ENCODE measurements at places on chromosomes 2 and 18. TPM values are rescaled to one million over a fixed set of nuclear protein-coding genes. Genes with fewer than 3 reads are reported as not detected.

SLC19A3 gene
- 3.1 TPM for total RNA-seq

DLX1 gene
- total RNA-seq, result 0.88 TPM

REL gene
- 24.2 TPM for total RNA-seq

INO80C gene
- 16.9 TPM for total RNA-seq

TTC39C gene
- 32.9 TPM for total RNA-seq

XDH gene
- 0.93 TPM for total RNA-seq

POTEE gene
- total RNA-seq, result not detected

ZNF804A gene
- 21.1 TPM for total RNA-seq

LCT gene
- total RNA-seq, result not detected

INO80D gene
- total RNA-seq, result 37.1 TPM

FBXO36 gene
- total RNA-seq, result 6.3 TPM

LONRF2 gene
- total RNA-seq, result 20.6 TPM

CPS1 gene
- total RNA-seq, result 3.8 TPM

CRACDL gene
- total RNA-seq, result 4.6 TPM

GALR1 gene
- 0.16 TPM for total RNA-seq

CCL20 gene
- not detected for total RNA-seq

CPLX4 gene
- total RNA-seq, result 46.1 TPM

ITGA4 gene
- total RNA-seq, result 27.0 TPM

GALNT13 gene
- 82.7 TPM for total RNA-seq

TXNDC2 gene
- not detected for total RNA-seq

FAM210A gene
- total RNA-seq, result 52.4 TPM

SP9 gene
- total RNA-seq, result not detected

TMEM247 gene
- not detected for total RNA-seq

HRH4 gene
- not detected for total RNA-seq

PJVK gene
- total RNA-seq, result 6.2 TPM

ASXL3 gene
- 30.6 TPM for total RNA-seq

FRZB gene
- total RNA-seq, result 66.1 TPM

STPG4 gene
- not detected for total RNA-seq

OTOF gene
- total RNA-seq, result 0.66 TPM

TRIM43 gene
- not detected for total RNA-seq

Measured in camera-type eye (tissue), 1 donor.